ENCODE measurements at places on chromosomes 1 and 21.

DNA sequence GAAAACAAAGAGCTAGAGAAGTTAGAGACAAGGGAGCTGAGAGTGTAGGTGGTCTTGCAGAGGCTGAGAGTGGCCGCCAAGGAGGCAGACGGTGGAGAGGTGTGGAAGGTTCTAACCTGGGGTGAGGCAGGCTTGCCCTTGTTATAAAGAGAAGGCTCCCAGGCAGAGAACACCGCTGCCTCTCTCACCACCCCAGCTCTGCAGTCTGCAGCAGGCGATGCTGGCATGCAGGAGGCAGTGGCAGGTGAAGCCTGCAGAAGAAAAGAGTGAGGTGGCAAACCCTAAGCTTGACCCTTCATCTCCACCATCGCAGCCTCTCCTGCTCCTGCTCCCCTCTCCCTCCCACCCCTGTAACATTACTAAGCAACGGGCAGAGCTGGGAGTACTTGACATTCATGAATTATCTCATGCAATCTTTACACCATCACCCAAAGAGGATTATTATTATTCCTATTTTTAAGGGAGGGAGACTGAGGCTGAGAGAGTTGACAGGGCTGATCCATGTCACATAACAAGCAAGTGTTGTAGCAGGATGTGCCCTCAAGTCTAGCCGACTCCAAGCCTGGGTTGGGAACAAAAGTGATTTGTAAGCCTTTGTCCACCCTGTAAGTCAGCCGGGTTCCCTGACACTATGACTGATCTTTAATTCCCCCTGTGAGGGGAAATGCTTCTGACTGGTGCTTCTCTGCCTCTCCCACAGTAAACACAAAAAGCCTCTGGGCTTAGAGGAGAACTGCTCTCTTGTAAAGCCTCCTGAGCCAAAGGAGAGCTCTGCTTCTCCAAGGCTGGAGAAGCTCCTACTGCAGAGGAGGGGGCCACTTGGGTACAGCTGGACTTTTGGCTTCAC lies 36.1 kb downstream of the KANK4 start:
- no peak for DNase-seq

- DNase-seq, result no peak
These were observed 81.7 kb downstream of the IER5 start for GRCh38 chr1:181170194-181170593.

GRCh38 chr1:85550784-85551516 lies 29.6 kb upstream of the CCN1 start:
- peak; percentile 45 for DNase-seq

DNA sequence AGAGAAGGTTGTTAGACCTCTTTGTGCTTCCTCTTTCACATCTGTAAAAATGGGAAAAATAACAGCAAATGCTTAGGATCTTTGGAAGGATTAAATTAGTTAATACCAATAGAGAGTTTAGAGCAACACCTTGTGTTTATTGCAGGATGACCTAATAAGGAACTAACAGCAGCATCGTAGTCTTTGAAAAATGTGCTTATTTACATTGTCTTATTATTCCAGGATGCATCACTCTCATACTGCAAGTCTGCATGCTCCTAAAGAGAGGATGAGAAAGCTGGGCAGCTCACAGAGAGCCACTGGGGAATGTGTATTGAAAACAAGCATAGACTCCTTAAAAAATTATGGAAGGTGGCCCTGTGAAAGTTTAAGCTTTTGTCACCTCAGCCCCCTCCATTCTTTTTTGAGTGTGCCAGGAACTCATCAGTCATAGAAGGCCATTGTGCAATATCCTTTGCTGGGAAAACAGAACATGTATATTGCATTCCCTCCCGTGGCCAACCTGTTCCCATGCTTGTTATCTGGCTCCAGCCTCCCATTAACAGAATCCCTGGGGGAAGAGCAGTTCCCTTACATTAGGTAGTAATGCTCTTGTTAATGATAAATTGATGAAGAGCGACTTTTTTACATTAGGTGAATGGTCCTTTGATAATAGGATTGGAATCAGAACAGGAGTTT lies 180.7 kb downstream of the ZNF326 start:
- no peak for DNase-seq

DNA sequence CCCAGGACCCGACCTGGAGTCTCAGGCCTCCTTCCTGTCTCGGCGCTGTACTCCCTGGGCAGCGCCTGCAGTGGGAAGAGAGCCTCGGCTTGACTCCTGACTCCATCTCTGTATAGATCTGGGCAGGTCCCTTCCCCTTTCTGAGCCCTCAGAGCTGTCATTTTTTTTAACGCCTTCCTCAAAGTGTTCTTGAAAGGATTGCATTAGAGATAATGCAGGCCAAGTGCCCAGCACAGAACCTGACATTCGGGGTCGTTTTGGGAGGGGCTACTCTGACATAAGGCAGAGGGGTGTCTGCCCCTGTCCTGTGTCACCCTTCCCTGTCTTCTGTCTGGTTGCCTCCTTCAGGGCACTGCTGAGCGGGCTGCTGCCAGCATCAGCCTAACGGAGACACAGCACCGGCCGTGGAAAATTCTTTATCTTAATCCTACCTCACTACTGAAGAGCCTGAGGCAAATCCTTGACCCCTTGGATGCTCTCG lies 271.6 kb downstream of the TRABD2B start:
- DNase-seq, result no peak

DNA sequence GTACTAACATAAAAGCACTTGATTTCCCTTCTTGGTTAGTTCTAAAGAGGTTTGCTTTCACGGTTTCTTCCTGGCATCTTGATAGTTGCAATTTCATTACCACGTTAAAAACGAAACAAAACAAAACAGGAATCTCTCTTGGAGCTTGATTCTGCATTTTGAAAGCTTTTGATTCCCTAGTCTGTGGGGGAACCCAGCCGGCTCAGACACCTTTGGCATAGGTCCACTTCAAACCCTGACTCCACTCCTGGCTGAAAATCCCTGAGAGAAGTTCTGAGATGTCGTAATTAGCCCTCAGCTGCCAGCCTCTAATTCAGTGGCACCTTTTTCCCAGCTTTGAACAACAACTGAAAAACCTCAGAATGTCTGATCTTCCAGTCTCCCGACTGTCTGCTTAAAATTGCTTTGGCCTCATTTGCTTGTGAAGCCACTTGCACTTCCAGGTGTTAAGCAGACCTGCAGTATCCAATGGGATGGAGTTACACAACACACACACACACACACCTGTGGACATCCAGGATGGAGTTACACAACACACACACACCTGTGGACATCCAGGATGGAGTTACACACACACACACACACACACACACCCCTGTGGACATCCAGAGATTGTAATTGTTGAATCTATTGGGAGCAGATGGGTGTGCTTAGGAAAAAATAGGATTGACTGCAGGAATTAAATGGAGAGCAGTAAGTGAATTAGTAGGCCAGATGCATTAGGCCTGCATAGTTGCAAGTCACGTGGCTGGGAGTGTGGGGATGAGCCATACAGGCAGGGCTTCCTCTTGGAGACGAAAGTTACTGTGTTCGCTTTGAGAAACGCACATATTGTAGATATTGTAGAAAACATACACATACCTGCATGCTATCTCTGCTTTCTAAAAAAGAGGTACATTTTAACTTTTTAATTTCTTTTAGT lies 285.6 kb upstream of the FMN2 start:
- DNase-seq, result no peak

DNA sequence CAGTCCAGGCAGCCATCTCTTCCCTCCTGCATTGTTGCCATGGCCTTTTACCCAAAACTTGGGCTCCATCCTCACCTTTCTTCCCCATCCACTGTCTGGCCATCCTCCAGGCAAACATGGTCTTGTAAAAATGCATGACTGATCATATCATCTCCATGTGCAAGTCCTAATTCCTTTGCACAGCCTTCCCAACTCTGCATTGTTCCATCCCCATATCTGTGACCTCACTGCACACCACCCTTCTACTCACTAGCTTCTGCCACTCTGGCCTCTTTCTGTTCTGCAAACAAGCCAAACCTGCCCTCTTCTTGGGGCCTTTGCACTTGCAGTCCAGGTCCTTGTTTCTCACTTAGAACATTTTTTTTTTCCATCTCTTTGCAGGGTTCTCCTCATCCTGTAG lies 230.1 kb upstream of the GJB5 start:
- DNase-seq, result no peak

DNA sequence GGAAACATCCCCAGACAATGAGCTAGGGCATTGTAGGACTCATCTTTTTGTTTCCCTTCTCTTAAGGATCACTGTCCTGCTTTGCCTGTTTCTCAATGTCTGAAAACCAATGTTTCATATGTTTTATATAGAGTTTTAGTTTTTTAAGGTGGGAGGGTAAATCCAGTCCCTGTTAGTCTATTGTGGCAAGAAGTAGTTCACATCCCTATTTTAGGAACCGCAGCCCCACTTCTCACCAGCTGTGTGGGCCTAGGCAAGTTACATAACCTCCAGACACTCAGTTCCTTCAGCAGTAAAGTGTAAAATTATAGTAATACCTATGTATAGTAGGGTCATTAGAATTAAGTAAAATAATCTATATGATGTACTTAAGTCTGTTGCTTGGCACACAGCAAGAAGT lies 105.8 kb upstream of the WLS start:
- no peak for DNase-seq

DNA sequence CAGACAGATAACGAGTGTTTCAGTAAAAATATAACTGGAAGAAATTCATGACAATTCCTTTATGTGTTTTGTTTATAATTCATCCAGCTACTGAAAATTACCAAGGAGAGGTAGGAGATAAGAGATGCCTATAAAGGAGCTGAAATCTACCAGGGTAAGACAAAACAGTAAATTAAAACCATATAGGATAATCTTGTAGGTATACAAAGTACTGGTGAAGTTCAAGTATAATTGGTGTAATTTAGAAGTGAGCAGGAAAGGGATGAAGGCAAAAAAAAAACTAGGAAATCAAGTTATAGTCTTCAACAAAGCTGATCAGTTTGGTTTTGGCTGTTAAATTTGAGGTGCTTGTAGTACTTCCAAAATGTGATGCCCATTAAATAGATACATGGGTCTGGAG lies 1.2 kb upstream of the WARS2 start:
- no peak for DNase-seq

- DNase-seq, result no peak
These were observed 18.8 kb downstream of the LRRC52 start for GRCh38 chr1:165562571-165562970.

GRCh38 chr1:114082304-114082630 lies 71.4 kb downstream of the SYT6 start:
- DNase-seq, result no peak

- no peak for DNase-seq
These were observed 137.9 kb upstream of the F3 start for GRCh38 chr1:94679332-94680038.

DNA sequence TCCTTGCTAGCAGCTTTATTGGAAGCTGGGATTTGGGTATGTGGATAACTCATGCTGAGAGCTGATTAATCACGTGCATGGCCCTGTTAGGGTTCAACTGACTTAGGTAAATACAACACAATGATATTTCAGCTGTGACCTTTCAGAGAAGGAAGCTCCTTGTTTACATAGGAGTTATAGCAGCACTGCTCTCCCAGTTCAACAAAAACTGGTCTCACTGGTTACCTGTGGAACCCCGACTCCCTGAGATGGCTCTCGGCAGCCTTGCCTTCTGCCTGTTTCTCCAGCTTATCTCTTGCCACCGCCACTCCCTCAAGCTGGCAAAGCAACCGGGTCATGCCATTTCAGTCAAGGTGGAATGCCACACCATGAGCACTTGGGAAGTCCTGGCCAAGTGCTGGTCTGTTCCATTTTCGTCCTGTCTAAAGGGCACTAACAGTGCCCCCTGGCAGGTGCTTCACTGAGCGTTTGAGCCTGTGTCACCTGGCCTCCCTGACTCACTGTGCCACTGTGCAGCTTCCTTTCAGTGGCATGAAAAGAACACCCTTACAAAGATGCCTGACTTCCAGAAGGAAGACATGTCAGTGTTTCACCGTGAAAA lies 31.6 kb downstream of the DOP1B start:
- no peak for DNase-seq

DNA sequence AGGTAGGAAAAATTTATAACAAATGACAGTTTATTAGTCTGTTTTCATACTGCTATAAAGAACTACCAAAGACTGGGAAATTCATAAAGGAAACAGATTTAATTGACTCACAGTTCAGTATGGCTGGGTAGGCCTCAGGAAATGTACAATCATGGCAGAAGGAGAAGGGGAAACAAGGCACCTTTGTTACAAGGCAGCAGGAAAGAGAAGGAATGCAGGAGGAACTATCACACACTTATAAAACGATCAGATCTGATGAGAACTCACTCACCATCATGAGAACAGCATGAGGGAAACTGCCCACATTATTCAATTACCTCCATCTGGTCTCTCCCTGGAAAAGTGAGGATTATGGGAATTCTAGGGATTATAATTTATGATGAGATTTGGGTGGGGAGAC lies 61.3 kb downstream of the ASB17 start:
- DNase-seq, result no peak

All from AG09309 (cell line).